Skin of body (tissue), 3 donors: ENCODE measurements at places on chromosomes 2 and 18. TPM values are rescaled to one million over a fixed set of nuclear protein-coding genes. Genes with fewer than 3 reads are reported as not detected.

DNA sequence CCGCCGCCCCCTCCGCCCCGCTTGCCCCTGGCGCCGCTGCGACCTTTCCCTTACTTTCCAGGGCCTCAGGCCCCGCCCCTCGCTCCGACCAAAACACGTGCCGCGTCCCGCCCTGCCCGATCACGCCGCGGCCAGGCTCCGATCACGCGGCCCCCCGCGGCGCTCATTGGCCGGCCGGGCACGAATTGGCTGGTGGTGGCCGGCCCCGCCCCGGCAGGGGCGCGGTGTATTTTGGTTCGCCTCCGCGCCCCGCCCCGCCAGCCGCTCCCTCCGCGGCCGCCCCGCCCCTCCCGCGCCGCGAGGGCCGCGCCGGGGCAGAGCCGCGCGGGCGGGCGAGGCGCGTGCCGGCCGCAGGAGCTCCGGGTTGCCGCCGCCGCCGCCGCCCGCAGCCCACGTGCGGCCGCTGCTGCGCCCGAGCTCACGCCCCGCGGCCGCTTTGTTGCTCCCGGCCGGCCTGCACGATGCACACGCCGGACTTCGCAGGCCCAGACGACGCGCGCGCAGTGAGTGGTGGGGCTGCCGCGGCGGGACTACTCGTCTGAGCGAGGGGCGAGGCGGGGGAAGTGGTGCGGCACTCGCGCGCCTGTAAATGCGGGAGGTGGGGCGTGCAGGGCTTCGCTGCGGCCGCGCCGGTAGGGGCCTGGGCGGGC lies at the start of gene KLF11:
Gene KLF11 (plus strand): TSS at position 295 of the 650 bp plus-strand sequence. CDS start 167 bp downstream, at position 462.
- DNase-seq = peak; percentile 85

Gene ACMSD
- not detected for total RNA-seq

DNA sequence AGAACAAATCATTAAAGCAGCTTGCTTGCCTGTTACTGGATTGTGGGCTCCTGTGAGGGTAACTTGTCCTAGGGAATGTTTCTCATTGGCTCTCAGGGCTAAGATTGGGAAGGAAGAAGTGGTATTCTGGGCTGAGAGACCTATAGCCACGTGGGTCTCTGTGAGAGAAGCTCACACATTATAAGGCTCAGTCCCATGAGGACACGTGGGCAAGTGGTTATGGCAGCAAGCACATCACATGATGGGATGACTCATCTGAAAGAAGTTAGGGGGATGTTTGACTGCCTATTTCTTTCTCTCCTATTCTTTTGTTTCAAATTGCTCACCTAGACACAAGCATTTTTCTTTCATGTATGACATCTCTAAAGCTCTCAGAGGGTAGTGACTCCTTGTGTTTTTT lies 418.0 kb upstream of the ST6GAL2 start:
- no peak for DNase-seq

DNA sequence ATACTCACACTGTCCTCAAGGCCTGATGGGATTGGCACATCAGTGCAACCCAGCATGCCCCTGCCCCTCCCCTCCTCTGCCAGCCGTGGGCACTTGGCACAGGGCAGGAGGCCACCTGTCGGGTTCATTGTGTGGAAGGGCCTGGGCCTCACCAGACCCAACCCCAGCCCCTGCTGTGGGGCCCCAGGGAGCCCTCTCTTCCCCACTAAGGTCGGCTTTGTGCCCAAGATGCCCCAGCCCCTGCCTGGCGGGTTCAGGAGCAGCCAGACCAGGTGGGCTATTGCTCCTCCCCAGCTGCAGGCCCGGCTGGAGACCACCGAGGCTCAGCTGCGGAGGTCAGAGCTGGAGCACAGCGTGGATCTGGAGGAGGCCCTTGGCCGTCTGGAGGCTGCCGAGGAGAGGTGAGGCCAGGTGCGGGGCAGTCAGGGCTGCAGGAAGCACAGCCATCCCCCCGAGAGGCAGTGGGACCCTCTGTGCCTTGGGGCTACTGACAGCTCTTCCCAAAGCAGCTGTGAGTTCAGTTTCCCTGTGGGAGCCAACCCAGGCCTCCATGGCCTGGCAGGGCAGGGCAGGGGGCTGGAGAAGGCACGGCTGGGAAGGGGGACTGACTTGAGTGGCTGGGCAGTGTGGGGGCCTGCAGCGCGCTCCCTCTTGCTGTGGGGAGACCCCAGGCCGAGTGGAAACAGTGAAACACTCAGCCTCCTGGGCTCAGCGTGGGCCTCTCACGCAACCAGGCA lies 16.3 kb downstream of the CROCC2 start:
- DNase-seq = no peak

Gene SCYGR4
- 0.89 TPM for total RNA-seq

Gene MBOAT2
- total RNA-seq = 40.3 TPM

Gene ERICH2
- 0.79 TPM for total RNA-seq

DNA sequence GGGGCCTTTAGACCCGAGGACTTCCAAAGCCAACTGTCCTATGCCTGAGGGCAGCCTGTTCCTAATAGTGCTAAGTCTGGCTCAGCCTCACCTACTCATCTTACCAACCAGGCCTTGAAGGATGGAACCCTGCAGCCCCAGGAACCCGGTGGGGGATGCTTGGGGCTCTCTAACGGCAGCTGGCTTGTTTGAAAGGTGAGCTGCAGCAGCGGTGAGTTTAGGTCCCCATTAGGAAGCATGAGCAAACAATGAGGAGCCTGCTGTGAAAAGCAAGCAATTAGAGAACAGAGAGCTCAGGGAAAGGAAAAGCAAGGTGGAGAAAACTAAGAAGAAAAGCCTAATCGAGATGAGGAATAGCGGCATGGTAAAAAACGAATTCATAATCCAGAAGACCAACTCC lies 39.9 kb downstream of the SP110 start:
- DNase-seq = no peak

Gene IL1RL1
- 8.7 TPM for total RNA-seq

DNA sequence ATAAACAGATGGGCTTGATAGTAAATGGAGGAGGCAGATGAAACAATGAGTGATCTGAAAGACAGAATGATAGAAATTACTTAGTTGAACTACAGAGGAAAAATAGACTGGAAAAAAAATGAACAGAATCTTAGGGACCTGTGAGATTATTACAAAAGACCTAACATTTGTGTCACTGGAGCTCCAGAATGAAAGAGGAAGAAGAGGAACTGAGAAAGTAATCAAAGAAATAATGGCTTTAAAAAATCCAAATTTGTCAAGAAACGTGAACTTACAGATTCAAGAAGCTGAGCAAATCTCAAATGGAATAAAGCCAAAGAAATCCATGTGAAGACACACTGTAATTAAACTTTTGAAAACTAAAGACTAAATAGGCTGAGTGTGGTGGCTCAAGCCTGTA lies 28.3 kb downstream of the EVA1A start:
- DNase-seq = no peak

Gene SERPINB10
- 3.9 TPM for total RNA-seq

Gene SCG2
- 0.20 TPM for total RNA-seq

- DNase-seq = no peak
These were observed 139.8 kb downstream of the ATL2 start for GRCh38 chr2:38237311-38237710.

DNA sequence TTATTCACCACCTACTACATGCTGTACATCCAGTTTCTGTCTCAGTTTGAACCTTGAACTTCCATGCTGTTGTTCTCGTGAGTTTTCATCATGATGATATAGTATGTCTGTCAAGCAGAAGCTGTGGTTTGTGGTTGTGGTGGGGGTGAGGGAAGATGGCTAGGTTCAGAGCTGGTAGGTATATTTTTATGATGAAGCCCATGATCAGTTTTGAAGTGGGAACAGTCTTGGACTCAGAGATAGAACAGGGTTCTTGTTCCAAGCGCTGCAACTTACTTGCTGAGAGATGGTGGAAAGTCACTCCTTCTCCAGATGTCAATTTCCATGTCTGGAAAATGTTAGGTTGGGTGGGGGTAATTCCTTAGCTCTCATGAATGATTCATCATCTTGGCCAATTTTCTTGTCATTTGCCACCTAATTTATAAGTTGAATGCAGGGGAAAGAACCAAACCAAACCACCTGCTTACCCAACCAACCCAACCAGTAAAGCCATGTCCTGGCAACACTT lies 21.6 kb downstream of the PMAIP1 start:
- no peak for DNase-seq
